ENCODE measurements at places on chromosomes 1 and 21. TPM values are rescaled to one million over a fixed set of nuclear protein-coding genes. Genes with fewer than 3 reads are reported as not detected.

DNA sequence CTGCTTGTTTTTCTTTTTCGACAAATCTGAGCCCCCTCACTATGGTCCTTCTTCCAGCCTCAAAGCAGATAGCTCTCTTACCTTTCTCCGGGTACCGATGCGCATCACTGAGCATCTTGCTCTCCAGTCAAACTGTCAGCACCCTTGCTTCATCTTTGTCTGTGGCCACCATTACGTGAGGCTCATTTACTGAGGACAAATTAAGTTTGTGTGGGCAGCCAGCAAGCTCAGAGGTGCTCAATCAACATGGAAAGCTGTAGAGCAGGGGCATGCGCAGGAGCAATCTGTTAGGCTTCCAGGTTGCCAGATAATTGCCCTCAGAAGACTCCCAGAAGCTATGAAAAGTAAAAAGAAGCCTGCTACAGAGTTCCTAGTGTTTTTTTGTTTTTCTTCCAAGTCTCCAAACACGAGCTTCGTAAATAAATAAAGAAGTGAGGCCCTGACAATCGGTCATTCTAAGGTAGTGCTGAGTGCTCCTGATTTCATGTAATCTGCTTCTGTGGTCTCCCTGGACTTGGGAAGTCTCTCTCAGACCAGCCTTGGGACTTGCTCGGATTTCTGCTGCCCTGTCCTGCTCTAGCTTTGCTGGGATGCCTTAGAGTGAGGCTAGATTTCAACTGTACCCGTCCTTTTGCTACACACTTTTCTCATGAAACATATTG, 1.8 kb downstream of the C1orf53 start:
- no peak for DNase-seq

The CLIC6 gene
- not detected for total RNA-seq

- DNase-seq, result no peak
Measured at GRCh38 chr1:167878372-167879160, 35.4 kb downstream of the ADCY10 start.

DNA sequence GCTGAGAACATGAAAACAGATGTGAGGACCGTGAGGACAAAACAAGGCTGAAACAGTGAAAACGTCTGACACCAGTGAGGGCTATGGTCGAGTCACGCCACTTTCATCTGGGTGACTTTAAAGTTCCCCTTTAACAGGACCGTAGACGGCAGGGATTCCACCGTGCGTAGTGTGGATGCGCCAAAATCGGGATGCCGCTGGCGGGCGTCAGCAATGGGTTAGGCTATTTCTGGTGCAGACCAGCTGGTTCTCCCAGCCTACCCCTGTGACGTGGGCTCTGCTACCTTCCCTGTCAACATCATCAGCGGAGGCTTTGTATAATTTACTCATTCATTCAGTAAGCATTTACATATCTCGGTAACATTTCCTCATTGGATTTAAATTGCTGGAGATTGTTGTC, 246.6 kb upstream of the AJAP1 start:
- no peak for DNase-seq

GRCh38 chr1:179601093-179601492, 9.5 kb downstream of the TDRD5 start:
- DNase-seq, result no peak

The EPRS1 gene
- 84.8 TPM for total RNA-seq

DNA sequence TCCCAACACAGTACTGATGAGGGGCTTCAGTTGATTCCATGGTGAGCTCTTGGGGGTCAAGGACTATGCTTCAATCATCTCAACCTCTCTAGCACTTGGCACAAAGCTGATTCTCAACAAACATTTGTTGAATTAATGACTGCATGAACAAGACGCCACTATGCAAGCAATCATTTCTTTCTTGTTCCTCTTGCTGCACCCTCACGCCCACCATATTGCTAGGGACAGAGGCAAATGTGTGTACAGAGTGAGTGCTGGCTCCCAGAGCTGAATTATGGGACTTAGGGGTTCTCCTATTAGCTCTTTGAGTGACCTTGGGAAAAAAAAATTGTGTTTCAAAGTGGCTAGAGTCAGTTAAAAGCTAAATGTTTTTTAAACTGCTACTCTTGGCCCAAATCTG, 2.5 kb downstream of the ADAR start:
- DNase-seq, result no peak

The HSD3B2 gene
- total RNA-seq, result not detected

The TCEA3 gene
- 0.22 TPM for total RNA-seq

The FAM76A gene
- total RNA-seq, result 5.4 TPM

DNA sequence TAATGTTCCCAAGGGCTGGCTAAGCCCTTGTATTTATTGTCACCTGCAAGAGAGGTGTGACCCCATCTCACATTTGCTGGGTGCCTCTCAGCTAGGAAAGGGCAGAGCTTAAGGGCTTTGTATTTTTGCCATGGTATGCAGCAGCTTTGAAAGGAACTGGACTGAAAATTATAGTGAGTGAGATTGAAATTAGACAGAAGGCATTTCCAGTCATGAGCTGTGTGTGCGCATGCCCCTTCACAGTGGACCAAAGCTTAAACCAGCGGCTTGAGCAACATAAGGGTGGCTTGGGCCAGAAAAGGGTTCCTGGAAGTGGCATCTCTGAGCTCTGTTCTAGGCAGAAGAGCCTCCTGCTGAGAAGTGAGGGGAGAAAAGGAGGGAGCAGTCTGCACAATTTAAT, 19.8 kb downstream of the MYOG start:
- DNase-seq, result no peak

The NR5A2 gene
- 3.4 TPM for total RNA-seq

The TCP10L gene
- total RNA-seq, result 0.44 TPM

All from lung microvascular endothelial cell (primary cell).